ENCODE measurements at places on chromosomes 3 and 15.

- no peak for DNase-seq
Observed at GRCh38 chr3:106184540-106185457, 316.0 kb upstream of the CBLB start.

DNA sequence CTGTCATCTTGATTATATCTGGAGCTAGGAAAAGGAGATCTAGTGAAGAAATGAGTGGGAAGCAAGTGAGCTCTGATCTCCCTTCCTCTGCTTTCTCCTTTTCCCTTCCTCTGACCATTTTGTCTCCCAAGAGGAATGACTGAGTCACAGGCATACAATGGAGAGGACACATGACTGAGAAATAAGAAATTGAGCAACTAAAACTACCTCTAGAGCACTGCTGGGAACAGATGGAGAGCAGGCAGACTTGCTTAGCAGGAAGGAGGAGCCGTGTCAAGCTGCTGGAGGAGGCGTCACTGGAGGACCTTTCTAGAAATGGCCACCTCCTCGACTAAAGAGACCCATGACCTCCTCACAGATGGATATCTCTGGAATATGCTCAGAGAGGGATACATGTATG is 66.9 kb upstream of the MYO5C start:
- no peak for DNase-seq

DNA sequence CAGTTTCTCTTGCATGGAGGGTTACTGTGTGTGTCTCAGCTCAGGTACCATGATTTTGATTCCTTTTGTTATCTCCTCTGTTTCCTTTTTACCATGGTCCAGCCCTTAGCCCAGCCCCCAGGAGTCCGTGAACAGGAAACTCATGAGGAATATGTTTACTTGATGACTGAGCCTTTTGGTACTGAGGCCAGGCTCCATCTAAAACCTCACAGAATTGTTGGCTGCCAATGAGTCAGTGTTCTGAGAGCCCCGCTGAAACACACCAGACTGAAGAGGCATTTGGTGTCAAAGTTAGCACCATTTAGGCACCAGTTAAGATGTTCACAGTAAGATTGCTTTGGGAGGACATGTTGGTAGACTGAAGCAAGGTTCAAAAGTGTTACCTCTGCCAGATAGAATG is 80.9 kb downstream of the DGKG start:
- no peak for DNase-seq

DNA sequence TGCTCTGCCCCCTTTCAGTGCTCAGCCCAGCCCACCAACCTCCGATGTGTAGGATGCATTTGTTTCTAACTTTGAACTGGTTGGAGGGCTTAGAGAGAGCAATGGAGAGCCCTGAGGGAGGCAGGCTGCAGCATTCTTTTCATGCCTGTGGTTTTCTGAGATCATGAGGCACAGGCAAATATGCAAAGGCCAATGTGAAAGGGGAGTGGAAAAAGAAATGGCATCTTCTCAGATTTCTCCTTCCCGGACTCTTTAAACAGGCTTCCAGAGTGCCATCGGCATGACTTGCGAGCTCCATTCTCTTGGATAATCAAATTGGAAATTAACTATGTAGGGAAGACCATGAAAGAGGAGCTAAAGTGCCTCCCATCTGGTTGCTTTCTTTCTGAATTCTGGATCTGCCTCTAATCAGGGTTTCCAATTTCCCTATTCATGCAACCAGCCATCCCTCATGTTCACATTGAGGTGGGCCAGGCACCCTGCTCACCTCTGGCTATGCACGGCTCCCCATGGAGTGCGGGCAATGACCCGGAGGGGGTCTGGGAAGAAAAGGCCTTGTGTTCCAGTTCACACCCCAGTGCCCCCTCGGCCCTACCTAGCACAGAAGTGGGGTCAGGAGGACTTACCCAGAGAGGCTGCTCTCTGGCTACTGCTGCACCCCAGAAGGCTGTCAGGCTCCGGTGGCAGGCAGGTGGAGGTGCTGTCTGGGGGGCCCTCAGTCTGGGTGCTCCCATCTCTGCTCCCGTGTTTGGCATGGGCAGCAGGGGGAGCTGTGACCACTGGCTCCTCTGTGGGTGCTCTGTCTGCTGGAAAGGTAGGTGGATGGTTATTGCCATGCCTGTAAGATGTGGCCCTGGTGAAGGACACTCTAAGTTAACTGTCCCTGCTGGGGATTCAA is 16.1 kb downstream of the AMOTL2 start:
- DNase-seq, result peak; percentile 52

GRCh38 chr15:71447328-71448250 is 332.3 kb downstream of the THSD4 start:
- DNase-seq, result peak; percentile 69

- DNase-seq, result no peak
Observed at GRCh38 chr15:62853114-62853840, 189.3 kb upstream of the TPM1 start.

GRCh38 chr3:194259982-194260766 is 91.0 kb downstream of the CPN2 start:
- no peak for DNase-seq

GRCh38 chr15:55526559-55527036 is 18.6 kb upstream of the DNAAF4 start:
- peak; percentile 32 for DNase-seq

All from HCT116 (cell line).